Suprapubic skin (tissue), 4 donors: ENCODE measurements at places on chromosomes 4 and X.
A peak's percentile ranks its signal among the peaks of the same experiment; 100 is the strongest.

DNA sequence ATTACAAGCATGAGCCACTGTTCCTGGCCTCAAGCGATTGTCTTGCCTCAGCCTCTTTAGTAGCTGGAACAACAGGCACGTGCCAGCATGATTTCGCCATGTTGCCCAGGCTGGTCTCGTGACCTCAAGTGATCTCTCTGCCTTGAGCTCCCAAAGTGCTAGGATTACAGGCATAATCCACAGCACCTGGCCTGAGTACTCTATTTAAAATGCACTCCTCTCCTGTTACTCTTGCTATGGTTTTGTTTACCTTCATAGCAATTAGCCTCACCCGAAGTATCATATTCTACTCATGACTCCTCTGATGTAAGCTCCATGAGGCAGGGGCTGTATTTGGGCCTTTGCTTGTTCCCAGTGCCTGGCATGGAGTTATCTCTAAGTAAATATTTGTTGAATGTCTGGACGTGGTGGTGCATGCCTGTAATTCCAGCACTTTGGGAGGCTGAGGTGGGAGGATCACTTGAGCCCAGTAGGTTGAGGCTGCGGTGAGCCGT is 92.5 kb upstream of the SLC34A2 start:
- DNase-seq = no peak

DNA sequence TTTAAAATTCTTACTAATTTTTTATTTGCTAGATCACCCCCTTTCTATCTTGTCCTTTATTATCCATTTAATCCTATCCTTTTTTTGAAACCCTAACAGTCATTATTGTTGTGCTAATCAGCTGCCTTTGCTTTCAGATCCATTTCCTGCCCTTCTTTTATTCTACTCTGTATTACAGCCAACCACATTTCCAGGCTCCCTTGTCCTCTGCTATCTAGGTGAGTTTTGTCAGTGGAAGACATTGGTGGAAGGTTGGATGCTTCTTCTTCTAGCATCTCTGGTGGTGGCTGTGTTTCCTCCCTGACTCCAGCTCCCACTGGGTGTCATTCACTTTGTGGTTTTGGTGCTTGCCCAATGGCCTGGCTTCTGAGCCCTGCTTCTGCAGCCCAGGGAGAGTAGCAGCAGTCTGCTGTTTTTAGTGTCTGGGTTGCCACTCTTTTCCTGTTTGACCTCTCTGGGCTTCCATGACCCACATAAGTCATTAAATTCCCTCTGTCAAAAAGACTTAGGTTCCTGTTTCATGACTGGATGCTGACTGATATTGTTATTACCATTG is 225.2 kb upstream of the PGRMC2 start:
- DNase-seq = no peak

GRCh38 chr4:172270397-172270796 is 457.2 kb downstream of the GALNTL6 start:
- no peak for DNase-seq

- no peak for DNase-seq
These were observed 4.8 kb downstream of the THOC2 start for GRCh38 chrX:123728016-123728415.

DNA sequence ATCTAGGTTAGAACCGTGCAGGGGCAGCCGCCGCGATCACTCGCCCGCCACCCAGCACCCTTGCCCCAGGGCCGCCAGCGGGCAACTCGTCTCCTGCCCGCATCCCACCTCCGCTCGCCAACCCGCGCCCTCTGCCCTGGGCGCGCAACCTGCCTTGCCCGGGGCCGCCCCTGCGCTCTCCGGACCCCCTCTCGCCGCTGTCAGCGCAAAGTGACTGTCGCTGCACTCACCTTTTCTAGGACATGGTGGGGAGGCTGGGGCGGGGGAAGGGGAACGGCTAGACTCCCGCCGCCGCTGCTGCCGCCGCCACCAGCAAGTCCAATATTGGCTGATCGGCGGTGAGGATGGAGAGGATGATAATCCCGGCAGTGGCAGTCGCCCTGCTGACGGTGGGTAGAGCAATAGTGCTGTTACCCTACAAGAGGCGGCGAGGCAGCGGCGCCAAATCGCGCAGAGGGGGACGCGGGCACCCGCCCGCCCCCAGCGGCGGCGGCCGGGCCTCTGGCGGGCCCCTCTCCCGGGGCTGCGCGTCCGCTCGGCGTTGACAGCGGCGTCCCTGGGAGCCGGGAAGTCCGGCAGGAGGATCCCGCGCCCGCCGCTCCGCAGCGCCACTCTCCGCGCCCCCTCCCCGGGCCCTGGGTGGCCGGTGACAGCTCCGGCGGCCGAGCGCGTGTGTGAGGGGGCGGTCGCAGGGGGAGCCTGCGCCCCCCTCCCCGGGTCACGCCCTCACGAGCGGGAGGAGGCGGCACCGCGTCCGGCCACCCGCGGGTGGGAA is 2.3 kb upstream of the NR3C2 start:
- peak; percentile 79 for DNase-seq

GRCh38 chr4:48483777-48484493 is 792 bp downstream of the SLC10A4 start:
- no peak for DNase-seq

GRCh38 chr4:40548256-40548655 is 81.4 kb downstream of the RBM47 start:
- no peak for DNase-seq
